ENCODE measurements at places on chromosomes 1 and 21.
A peak's percentile ranks its signal among the peaks of the same experiment; 100 is the strongest.

- no peaks in the 10 kb centered on the region for H3K36me3 ChIP-seq
- H3K4me3 ChIP-seq, result no peak overlapping the region
- DNase-seq, result no peak
- H3K27me3 ChIP-seq, result no peaks in the 10 kb centered on the region
- no peak overlapping the region for H3K27ac ChIP-seq
- H3K4me1 ChIP-seq, result no peaks in the 10 kb centered on the region
Measured at GRCh38 chr1:219062161-219062560, 111.5 kb upstream of the LYPLAL1 start.

DNA sequence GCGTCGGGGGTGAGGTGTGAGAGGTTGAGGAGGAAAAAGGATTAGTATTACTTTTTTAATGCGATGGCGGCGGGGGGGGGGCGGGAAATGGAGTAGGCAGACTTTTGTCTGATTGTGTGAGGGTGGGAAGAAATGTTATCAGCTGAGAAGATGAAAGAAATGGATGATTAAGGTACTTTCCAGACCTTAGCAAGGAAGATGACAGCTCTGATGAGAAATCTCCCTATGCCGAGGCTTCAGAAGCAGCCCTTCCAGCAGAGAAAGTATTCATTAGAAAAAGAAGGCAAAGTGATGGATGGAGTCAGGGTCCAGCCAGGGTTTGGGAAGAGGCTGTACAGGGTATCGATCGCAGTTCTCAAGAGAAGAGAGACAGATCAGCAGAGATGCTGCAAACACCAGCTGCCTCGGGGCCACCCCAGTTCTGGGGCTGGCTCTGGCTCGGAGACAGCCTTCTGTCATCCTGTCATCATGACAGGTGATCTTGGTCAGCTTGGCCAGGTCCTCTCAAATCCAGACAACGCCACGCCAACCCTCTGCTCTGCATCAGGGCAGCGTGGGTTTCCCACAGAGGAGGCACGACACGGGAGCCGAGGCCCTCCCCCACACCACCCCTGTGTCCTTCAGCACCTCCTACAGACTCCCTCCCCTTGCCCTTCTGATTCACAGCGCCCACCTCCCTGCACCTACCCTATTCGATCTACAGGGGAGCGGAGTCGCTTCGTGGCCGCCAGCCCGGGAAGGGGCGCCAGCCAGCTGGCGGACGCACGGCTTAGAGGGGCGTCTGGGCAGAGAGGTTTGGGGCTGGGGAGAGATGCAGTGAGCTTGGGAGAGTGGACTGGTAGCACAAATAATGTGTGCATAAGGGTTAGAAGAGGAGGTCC lies 674 bp upstream of the ATXN7L2 start:
- no peak overlapping the region for H3K27ac ChIP-seq

GRCh38 chr1:200302192-200302920 lies 107.5 kb downstream of the ZNF281 start:
- H3K4me3 ChIP-seq, result peak overlapping the region; percentile 67
- H3K36me3 ChIP-seq, result no peaks in the 10 kb centered on the region
- DNase-seq, result peak; percentile 65
- H3K4me1 ChIP-seq, result peaks cover 2% of the 10 kb centered on the region
- no peak overlapping the region for H3K27ac ChIP-seq

DNA sequence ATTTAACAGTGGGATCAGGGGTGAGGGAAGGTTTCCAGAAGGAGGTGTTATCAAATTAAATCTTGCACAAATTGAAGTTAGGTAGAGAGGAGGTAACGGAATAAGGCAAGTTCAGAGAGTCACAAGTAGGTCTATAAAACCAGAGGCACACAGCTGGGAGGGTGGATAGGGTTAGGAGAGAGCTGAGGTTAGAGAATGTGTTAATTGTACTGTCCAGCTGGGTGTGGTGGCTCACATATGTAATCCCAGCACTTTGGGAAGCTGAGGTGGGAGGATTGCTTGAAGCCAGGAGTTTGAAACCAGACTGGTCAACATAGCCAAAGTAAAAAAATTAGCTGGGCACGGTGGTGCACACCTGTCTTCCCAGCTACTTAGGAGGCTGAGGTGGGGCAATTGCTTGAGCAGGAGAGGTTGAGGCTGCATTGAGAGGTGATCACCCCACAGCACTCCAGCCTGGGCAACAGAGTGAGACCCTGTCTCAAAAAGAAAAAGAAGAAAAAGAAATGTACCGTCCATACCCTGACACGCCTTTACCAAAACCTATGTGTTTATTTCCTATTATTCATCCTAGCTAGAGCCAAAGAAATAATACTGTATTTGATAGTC lies 20.2 kb downstream of the SPATA45 start:
- no peaks in the 10 kb centered on the region for H3K27me3 ChIP-seq
- H3K4me1 ChIP-seq, result no peaks in the 10 kb centered on the region
- H3K36me3 ChIP-seq, result no peaks in the 10 kb centered on the region
- no peak for DNase-seq

DNA sequence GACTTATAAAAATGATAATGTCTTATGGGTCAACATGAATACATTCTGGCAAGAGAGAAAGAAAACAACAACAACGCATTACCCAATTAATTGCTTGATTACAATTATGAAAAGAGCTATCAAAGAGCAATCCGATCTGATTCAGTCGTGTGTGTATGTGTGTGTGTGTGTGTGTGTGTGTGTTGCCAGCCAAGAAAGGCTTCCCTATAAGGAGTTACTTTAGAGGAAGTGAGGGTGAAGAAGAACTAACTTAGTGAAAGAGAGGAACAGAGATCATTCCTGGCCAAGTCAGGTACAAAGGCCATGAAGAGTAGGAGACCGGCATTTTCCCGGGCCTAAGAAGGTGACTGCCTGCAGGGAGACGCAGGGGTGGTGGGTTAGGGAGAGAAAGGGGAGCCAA lies 9.4 kb downstream of the TMEM35B start:
- H3K27ac ChIP-seq, result no peak overlapping the region
- no peak overlapping the region for H3K4me3 ChIP-seq
- no peak for DNase-seq
- no peaks in the 10 kb centered on the region for H3K27me3 ChIP-seq
- H3K4me1 ChIP-seq, result peaks cover 2% of the 10 kb centered on the region
- peaks cover 18% of the 10 kb centered on the region for H3K36me3 ChIP-seq

DNA sequence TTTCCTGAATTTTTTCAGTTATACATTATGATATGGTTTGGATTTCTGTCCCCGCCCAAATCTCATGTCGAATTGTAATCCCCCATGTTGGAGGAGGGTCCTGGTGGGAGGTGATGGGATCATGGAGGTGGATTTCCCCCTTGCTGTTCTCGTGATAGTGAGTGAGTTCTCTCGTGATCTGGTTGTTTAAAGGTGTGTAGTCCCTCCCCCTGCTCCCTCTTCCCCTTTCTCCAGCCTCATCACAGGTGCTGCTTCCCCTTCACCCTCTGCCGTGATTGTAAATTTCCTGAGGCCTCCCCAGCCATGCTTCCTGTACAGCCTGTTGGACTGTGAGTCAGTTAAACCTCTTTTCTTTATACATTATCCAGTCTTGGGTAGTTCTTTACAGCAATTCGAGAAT lies 93.2 kb upstream of the HNRNPU start:
- H3K4me1 ChIP-seq, result no peaks in the 10 kb centered on the region
- H3K36me3 ChIP-seq, result no peaks in the 10 kb centered on the region
- H3K27me3 ChIP-seq, result no peaks in the 10 kb centered on the region
- no peak for DNase-seq
- no peak overlapping the region for H3K4me3 ChIP-seq
- H3K27ac ChIP-seq, result no peak overlapping the region

DNA sequence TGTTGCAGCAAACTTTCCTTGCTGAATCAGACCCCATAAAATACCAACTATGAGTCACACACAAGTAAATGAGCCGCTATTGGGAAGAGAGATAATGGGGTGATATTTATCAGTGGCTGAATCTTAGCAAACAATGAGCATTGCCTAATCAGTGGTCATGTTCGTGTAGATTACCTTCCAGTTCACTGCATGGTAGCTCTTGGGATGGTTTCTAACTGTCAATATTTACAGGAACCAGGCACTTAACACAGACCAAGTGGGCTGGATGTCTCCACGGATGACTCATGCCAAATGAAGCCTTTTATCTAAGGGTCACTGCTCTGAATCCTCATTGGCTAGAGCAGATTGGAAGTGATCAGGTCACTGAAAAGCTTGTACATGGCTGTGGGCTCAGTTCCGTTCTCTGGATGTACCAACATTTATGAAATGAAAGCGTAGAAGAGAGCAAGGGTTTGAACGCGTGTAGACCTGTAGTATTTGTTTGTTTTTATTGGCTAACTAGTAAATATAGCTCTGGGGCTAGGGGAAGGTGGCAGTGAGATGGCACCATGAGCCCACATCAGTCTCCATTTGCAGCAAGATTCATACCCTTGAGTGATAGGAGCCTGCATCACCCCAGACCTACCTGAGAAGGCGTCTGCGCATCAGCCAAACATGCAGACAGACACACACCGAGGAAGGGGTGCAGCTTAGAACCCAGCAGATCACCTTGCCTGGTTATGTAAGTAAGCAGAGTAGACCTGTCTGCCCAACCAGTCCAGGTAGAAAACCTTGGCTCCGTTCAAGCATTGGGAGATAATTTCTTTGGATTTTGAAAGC lies 153.3 kb downstream of the TOMM20 start:
- no peaks in the 10 kb centered on the region for H3K27me3 ChIP-seq
- DNase-seq, result peak; percentile 100
- H3K27ac ChIP-seq, result peak overlapping the region; percentile 69
- no peaks in the 10 kb centered on the region for H3K36me3 ChIP-seq
- no peak overlapping the region for H3K4me3 ChIP-seq
- peaks cover 36% of the 10 kb centered on the region for H3K4me1 ChIP-seq

DNA sequence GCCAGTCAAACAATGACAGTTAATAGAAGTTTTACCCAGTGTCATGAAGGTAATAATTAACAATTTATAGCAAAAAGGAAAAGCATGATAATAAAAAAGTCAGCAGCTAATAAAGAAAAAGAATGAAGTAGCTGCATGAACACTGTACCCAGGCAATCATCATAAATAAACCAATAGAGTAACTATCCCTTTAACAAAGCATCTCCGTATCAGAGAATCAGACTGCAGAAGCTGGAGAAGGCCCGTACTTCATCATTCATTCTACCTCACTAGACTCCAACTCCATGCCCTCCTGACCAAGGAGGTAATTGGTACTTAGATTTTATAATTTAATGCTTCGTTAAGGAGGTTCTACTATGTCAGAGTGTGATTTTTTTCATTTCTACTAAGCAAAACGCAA lies 140.5 kb downstream of the NEGR1 start:
- no peaks in the 10 kb centered on the region for H3K27me3 ChIP-seq
- H3K36me3 ChIP-seq, result no peaks in the 10 kb centered on the region
- H3K4me3 ChIP-seq, result no peak overlapping the region
- H3K4me1 ChIP-seq, result no peaks in the 10 kb centered on the region
- DNase-seq, result no peak

GRCh38 chr1:88488237-88488636 lies 195.8 kb upstream of the PKN2 start:
- no peaks in the 10 kb centered on the region for H3K36me3 ChIP-seq
- H3K4me3 ChIP-seq, result no peak overlapping the region
- no peaks in the 10 kb centered on the region for H3K4me1 ChIP-seq

- DNase-seq, result no peak
- no peak overlapping the region for H3K27ac ChIP-seq
- no peaks in the 10 kb centered on the region for H3K36me3 ChIP-seq
- H3K27me3 ChIP-seq, result peaks cover 63% of the 10 kb centered on the region
Measured at GRCh38 chr1:11314959-11315358, 42.0 kb downstream of the UBIAD1 start.

GRCh38 chr1:208054485-208054884 lies 143.6 kb upstream of the CD34 start:
- DNase-seq, result no peak
- H3K36me3 ChIP-seq, result no peaks in the 10 kb centered on the region
- no peak overlapping the region for H3K4me3 ChIP-seq
- no peak overlapping the region for H3K27ac ChIP-seq
- H3K4me1 ChIP-seq, result peaks cover 16% of the 10 kb centered on the region

DNA sequence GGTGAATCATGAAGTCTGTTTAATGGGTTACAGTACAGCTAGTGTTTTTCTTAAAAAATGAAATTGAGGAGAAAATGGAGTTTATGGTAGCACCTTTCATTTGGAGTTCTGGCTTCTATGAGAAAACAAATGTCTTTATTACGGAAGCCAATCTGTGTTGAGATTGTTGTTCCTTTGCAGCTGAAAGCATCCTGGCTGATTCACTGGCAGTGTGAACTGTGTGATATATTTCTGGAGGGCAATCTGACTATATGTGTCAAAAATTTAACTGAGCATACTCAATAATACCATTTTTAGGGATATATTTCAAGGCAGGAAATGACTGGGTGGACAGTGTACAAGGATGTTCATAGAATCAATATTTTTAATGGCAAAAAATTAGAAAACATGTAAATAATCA lies 46.6 kb upstream of the LYST start:
- H3K27me3 ChIP-seq, result no peaks in the 10 kb centered on the region
- H3K36me3 ChIP-seq, result no peaks in the 10 kb centered on the region
- DNase-seq, result no peak
- peaks cover 20% of the 10 kb centered on the region for H3K4me1 ChIP-seq

- H3K27ac ChIP-seq, result no peak overlapping the region
- H3K27me3 ChIP-seq, result peaks cover 26% of the 10 kb centered on the region
- H3K4me1 ChIP-seq, result peaks cover 3% of the 10 kb centered on the region
- no peak overlapping the region for H3K4me3 ChIP-seq
- H3K36me3 ChIP-seq, result no peaks in the 10 kb centered on the region
Measured at GRCh38 chr1:9426291-9426711, 113.0 kb upstream of the SLC25A33 start.

DNA sequence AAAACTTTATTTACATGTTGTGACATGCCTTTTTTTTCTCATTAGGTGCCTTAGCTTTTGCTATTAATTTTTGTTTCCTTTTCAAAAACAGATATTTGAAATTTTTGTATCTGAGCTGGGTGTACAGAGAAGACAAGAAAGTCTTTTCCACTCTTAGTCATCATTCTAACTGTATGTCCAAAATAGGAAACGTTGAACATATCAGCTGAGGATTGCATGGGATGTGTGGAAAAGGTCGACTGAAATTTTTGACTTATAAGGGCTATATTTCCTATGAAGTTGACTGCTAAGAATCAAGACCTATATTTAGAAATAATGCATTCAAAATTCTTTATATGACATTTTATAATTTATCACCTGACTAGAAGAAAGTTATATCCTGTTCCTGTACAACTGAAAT lies 270.0 kb upstream of the ZRANB2 start:
- no peaks in the 10 kb centered on the region for H3K4me1 ChIP-seq
- H3K36me3 ChIP-seq, result no peaks in the 10 kb centered on the region
- no peak overlapping the region for H3K27ac ChIP-seq
- H3K27me3 ChIP-seq, result no peaks in the 10 kb centered on the region
- H3K4me3 ChIP-seq, result no peak overlapping the region

DNA sequence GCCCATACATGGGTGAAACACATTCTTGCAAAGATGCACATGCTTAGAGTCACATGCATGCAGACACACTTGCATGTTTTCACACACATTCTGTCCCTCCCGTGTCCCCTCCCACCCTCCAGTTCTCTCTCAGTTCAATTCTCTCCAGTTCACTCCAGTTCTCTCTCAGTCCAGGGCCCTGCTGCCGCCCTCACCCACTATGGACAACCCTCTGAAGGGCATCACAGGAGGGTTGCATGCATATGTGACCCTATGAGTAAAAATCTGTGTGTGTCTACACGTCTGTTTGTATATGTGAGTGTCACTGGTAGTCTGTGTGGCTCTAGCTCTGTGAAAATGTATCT lies 21.8 kb upstream of the ADGRB2 start:
- peaks cover 5% of the 10 kb centered on the region for H3K27me3 ChIP-seq
- H3K36me3 ChIP-seq, result no peaks in the 10 kb centered on the region
- no peak overlapping the region for H3K27ac ChIP-seq
- no peak overlapping the region for H3K4me3 ChIP-seq
